ENCODE measurements at places on chromosomes 12 and 14.

DNA sequence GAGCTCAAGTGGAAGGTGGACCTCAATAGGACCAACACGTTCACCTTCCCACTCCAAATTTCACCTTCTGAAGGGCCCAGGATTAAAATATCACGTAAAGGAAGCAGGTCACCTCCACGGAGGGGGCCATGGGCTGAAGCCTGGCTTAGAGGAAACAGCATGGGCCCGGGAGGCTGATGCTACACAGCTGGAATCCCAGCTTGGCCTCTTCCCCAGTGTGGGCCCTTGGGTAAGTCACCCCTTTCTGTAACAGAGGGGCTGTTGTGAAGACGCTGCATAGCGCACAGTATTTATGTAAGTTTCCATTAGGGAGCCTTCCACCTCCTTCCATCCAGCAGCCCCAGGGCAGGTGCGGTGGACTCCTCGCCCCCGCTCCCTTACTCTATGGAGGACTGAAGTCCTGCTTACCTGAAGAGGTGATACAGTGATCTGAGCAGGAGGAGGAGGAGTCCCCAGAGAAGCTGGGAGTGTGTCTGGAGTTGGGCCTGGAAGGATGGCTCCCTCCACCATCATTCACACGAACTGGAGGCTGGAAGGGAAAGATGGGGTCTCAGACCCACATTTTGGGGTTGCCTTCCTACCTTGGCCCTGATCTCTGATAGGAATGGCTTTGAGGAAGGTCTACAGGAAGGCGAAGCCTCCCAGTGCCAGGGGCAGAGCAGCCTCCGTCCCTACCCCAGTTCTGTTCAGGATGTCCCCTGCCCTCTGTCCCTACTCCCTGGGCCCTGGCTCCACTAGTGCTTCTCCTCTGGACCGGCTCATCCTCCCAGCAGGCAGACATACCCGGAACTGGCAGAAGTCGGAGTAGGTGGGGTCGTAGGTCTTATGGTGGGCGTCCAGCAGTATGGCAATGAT lies 37.2 kb upstream of the HDAC7 start:
- no peak for DNase-seq

DNA sequence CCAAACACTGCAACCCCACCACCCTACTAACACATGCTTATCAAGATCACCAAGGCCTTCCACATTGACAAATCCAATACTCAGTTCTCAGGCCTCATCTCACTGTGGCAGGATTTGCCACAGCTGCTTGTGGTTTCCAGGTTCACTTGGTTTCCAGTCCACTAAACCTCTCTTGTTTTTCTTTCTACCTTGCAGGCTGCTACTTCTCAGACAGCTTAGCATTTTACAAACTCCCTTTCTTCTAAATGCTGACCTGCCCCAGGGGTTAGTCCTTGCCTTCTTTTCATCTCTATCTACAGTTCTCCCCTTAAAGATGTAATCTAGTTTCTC lies 84.1 kb downstream of the BCAT1 start:
- no peak for DNase-seq

DNA sequence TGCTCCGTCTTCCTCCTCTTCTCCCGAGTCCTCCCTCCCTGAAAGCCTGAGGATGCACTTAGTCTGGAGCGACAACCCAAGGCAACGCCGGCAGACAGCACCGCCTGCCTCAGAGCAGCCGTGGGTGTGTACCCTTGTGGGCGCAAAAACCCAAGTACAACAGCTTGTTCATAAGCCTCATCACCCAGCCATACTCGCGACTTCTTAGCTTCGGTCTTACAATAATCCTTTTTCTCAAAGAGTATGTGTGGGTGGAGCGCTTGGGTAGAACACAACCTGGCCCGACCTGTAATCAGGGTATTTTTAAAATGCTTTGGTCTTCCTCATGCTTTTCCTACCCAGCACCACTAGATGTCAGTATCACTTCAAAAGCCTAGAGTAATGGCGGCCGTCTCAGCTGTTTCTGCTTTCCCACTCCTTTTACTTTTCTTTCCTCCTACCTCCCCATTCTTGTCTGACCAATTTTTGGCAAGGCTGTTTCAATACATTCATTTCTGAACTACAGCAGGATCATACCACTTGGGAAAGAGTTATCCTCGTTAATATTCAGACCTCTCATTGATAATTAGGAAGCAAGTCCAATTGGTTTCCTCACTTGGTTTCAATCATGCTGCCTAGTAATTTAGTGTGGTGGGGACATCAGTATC lies 198.9 kb downstream of the EPS8 start:
- DNase-seq, result peak; percentile 25

DNA sequence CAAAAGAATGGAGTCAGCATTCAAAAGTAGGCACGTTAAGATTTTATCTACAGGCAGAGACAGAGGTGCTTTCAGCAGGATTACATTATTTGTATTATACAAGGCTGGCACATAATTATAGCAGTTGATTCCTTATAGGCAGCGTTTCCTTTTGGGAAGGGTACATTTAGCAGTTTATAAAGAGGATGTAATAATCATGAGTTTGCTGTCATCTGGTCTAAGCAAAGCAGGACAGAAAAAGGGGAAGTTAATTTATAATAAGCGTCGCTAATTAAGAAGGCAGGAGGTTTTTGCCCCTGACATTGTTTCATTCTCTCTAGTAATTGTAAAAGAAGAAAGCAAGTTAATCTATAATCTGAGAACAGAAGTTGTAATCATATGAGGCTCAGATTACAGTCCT lies 259.9 kb upstream of the MDGA2 start:
- DNase-seq, result no peak

GRCh38 chr12:56994231-56994746 lies 12.1 kb downstream of the ZBTB39 start:
- no peak for DNase-seq

- no peak for DNase-seq
Observed at GRCh38 chr14:72178517-72178916, 246.3 kb downstream of the RGS6 start.

- DNase-seq, result peak; percentile 81
Observed at GRCh38 chr14:95515596-95516552, 576 bp downstream of the SYNE3 start.

DNA sequence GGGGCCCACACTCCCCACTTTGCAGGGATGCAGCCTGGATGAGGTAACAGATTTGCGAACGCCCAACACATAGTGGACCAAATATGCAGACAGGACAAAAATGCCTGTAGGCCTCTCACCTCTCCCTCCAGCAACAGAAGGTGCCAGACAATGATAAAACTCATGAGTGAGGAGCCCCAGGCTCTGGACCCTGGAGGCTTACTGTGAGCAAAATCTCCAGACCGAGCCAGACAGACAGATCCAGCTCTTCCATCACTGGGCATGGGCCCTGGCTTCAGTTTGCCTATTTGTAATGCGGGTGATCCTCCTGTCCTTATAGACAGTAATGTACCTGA lies 42.3 kb downstream of the IRF2BPL start:
- no peak for DNase-seq

GRCh38 chr14:20228681-20229080 lies at the start of gene OR11H7:
Gene OR11H7, plus strand, starts transcription at chr14:20228981.
- DNase-seq, result no peak

DNA sequence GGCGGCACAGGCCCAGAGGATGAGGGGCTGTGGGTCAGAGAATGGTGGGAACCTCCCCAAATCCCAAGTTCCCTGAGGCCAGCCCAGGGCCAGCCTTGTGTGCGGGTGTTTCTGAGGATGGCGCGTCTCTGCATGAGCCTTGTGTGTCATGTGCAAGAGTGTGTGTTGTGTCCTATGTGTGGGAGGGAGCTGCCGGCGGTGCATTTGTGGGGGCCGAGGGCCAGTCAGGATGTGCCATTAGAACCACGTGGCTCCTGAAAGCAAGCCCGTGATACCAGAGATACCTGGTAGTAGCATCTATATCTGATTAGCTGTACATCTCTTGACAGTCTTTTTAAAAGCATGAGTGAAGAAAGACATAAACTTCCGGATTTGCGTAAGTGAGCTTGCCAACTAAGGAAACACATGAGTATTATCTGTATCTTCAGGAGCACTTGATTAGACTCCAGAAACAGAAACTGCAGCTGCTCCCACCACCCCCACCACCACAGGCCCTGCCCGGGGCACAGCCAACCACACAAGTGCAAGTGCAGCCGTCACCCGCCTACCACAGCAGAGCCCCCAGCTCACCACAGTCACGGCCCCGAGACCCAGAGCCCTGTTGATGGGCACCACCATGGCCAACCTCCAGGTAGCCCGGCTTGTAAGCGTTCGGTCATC lies 19.2 kb downstream of the DDX51 start:
- no peak for DNase-seq

DNA sequence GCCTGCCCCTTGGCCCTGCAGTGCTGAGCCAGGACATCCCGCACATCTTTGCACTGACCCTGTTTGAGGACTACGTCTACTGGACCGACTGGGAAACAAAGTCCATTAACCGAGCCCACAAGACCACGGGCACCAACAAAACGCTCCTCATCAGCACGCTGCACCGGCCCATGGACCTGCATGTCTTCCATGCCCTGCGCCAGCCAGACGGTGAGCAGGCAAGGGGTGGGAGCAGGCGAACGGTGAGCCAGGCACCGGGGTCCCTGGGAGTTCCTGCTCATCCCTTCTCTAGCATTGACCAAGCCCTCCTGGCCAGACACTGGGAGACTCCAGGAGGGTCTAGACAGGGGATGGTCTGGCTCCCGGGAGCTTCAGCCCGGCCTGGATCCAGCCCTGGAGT lies 17.4 kb upstream of the NXPH4 start:
- no peak for DNase-seq

DNA sequence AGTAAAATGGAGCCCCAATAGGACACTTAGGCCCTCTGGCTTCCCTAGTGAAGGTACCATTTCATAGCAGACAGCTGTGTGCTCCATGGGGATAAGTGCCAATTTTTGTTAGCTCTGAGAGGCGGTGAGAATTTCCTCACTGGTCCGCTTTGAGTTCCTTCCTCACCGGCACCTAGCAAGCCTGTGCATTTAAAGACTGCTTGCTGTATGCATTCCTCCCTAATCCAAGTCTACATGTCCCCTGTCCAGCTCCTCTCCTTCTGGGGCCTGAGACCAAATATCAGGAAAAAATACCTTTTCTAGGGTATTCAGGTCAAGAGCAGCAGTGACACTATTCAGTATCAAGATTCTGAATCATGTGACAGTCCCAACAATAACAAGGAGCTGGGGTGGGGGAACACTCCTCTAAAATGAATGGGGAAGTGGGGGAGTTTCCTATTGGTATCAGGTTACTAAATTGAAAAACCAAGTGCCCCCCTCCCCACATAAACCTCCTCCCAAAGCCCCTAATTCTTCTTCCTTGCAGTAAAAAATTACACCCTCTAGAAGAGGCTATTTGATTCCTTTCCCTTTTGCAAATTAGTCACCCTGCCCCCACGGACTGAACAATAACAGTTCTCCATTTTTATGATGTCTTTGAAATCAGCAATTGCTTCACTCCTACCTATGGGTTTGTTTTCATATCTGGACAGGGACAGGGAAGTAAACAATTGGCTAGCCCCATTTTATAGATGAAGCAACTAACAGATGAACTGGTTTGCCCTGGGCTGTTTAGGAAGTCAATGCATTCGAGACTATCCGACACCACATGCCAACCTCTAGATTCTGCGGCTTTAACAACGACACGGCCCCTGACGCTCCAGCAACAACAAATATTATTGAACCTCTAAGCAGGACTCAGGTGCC lies 28.9 kb downstream of the BCL11B start:
- DNase-seq, result peak; percentile 73

DNA sequence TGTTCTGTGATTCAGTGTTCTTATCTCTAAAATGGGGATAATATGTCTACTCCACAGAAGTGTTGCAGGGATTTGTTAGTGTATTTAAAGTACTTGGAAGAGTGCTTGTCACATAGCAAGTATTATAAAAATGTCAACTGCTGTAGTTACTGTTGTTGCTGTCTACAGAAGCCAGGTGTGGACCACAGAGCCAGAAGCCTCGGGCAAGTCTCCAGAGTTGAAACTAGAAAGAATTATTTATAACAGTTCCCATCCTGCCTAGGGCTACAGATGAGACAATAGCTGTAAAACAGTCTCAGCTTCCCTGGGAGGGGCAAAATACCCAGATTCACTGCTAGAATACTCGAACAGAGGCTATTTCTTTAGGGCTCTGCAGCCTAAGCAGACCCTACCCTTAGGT lies 55.4 kb upstream of the FUT8 start:
- no peak for DNase-seq

GRCh38 chr12:113088037-113088436 lies 31.5 kb downstream of the DTX1 start:
- no peak for DNase-seq

GRCh38 chr12:86117711-86118110 lies 138.5 kb downstream of the MGAT4C start:
- no peak for DNase-seq

DNA sequence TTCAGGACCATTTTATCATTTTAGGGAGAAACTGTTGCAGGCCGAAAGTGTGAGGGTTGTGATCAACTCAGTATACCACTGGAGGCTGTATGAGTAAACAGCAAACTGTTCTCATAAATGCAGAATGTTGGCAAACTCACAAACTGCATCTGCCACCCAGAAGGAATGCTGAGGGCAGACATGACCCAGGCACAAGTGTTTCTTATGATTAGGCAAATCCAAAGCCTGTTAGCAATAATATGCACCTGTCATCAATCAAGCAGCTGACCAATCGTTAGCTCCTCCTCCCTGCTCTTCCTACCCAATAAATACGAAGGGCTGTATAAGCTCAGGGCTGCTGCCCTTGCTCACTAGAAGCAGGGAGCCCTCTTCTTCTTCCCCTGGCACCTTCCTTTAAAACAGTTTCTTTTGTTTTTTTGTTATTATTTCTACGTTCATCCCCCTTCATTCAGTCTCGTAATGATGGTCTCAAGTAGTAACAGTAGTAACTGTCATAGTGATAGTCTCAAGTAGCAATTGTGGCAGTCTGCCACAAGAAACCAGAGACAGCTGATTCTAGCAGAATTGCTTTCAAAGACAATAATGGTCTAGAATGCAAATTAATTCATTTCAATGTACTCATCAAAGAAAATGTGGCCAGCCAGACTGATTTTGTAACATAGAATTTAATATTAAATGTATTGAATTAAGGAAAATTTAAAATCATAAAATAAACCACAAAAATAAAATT lies 15.2 kb upstream of the CCDC175 start:
- no peak for DNase-seq

GRCh38 chr12:87348071-87348470 lies 681.1 kb downstream of the C12orf50 start:
- DNase-seq, result no peak

- DNase-seq, result no peak
Observed at GRCh38 chr14:49294621-49295148, 291.5 kb downstream of the RPS29 start.

DNA sequence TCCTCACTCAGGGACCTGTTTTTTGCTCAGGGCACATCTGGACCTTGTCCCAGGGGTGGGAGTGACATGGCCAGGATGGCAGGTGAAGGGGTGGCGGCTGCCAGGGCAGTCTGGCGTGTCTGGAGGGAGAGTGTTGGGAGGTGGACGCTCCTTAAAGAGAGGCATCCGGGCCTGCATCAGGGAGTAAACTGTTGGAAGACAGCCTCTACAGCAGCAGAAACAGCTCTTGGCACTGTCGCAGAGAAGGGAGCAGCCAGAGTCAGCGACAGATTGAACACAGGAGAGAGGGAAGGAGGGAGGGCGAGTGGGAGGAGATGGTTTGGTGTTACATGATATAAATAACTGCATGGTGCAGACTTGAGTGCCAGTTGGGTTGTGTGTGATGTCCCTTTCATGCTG lies 52.8 kb downstream of the IGF1 start:
- no peak for DNase-seq

Data from CD4-positive, CD25-positive, alpha-beta regulatory T cell (primary cell).